ENCODE measurements at places on chromosomes 3 and 15. TPM values are rescaled to one million over a fixed set of nuclear protein-coding genes. Genes with fewer than 3 reads are reported as not detected.

GRCh38 chr15:63063164-63063756, 20.7 kb downstream of the TPM1 start:
- H3K4me3 ChIP-seq: no peak overlapping the region
- peaks cover 3% of the 10 kb centered on the region for H3K4me1 ChIP-seq
- peaks cover 43% of the 10 kb centered on the region for H3K36me3 ChIP-seq

- H3K4me3 ChIP-seq: no peak within 1 kb of the TSS
- H3K27ac ChIP-seq: no peak within 1 kb of the TSS
- peaks cover 3% of the 10 kb centered on the region for H3K4me1 ChIP-seq
- H3K36me3 ChIP-seq: peaks cover 3% of the 10 kb centered on the region
- H3K27me3 ChIP-seq: no peaks in the 10 kb centered on the region
- no peak for DNase-seq
These were observed at the start of gene FSD2 for GRCh38 chr15:82805994-82806406. Gene FSD2, minus strand, starts transcription at chr15:82806069. Its CDS starts 18,679 bp downstream, at chr15:82787390.

- no peak overlapping the region for H3K4me3 ChIP-seq
- no peaks in the 10 kb centered on the region for H3K4me1 ChIP-seq
- no peaks in the 10 kb centered on the region for H3K36me3 ChIP-seq
- H3K27me3 ChIP-seq: no peaks in the 10 kb centered on the region
- H3K27ac ChIP-seq: no peak overlapping the region
These were observed 79.8 kb upstream of the PFN2 start for GRCh38 chr3:150050510-150050909.

DNA sequence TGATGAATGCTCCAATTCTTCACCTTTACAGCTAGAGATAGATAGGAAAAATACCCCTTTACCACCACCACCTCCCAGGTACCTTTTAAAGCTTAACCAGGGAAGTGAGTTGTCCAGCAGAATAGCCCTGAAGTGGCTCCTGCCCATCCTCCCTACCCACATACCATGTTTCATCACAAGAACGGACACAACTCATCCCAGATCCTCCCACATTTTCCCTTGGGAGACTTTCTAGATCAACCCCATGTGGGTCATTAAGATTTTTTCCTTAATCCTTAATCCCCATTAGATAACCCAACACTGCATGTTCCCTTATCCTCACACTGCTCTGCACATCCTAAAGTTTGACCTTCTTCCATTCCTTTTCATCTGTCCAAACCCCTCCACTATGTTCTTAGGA, 69.3 kb downstream of the CHST2 start:
- no peaks in the 10 kb centered on the region for H3K4me1 ChIP-seq
- H3K36me3 ChIP-seq: no peaks in the 10 kb centered on the region
- no peaks in the 10 kb centered on the region for H3K27me3 ChIP-seq
- DNase-seq: no peak

GRCh38 chr3:177710506-177710905, 513.2 kb upstream of the TBL1XR1 start:
- H3K4me3 ChIP-seq: no peak overlapping the region
- no peaks in the 10 kb centered on the region for H3K27me3 ChIP-seq
- no peak overlapping the region for H3K27ac ChIP-seq
- no peaks in the 10 kb centered on the region for H3K4me1 ChIP-seq
- H3K36me3 ChIP-seq: no peaks in the 10 kb centered on the region
- no peak for DNase-seq

DNA sequence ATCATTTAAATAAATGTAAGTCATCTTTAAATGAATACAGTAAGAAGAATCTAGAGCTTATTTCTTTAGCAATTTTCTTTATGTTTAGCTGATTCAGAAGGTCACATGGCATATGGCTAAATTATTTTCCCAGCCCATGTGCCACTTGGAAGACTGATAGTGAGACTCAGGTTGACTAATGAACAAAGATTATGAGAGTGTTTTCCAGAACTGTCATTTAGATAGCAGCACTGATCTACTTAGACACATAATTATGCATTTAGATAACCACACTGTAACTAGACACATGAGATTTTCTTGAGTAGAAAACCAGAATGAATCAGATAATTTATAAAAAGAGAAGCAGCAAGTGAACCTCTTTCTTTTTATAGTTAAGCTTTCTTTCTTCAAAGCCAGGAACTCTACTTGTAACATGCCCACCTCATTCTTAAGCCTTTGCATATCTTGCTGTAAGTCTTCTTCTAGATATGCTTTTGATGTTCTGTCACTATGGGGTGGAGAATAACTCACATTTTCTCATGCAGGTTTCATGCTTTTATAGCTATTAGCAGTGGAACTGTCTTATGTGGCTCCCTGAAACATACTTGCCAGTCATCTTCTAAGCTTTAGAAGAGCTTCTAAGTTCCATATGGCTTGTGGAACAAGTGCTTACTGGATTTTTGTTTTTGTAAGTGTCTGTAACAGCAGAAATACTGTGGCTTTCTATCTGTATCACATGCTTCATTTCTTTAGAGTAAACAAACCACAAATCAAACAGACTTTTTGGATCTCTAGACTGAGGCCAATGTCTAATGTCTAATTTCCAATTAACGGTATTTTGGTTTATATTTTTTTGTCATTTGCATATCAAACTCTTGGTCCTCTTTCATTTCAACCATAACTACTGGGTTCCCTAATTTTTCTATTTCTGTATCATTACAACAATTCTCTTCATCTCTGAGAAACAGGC, 101.4 kb downstream of the LMLN start:
- no peaks in the 10 kb centered on the region for H3K4me1 ChIP-seq
- no peaks in the 10 kb centered on the region for H3K36me3 ChIP-seq
- H3K27me3 ChIP-seq: no peaks in the 10 kb centered on the region
- no peak for DNase-seq
- H3K27ac ChIP-seq: no peak overlapping the region
- no peak overlapping the region for H3K4me3 ChIP-seq

The GPR15 gene
- polyA plus RNA-seq: not detected

GRCh38 chr3:27279123-27279522, 90.1 kb downstream of the NEK10 start:
- H3K27me3 ChIP-seq: no peaks in the 10 kb centered on the region
- H3K4me3 ChIP-seq: no peak overlapping the region
- peak; percentile 35 for DNase-seq

The ACTC1 gene
- polyA plus RNA-seq: 39.0 TPM

- H3K4me3 ChIP-seq: no peak overlapping the region
- no peak overlapping the region for H3K27ac ChIP-seq
- H3K4me1 ChIP-seq: no peaks in the 10 kb centered on the region
- no peaks in the 10 kb centered on the region for H3K27me3 ChIP-seq
These were observed 11.2 kb downstream of the ATP8B4 start for GRCh38 chr15:50107591-50108408.

DNA sequence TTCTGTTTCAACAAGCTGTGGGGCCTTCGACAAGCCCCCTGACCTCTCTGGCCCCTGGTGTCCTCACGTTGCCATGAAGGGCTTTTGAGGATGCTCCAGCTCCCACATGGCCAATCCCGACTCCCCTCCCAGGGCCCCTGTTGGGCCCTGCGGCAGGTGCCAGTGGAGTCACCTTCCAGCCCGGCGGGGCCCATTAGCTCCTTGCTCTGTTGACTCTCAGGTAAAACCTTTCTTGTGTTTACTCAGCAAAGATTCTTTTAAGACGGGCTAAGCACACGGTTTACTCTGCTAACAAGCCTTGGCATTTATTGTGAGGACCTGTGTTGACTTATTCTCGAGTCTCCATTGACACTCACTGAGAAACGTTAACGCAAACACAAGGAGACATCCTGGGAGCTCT, 15.0 kb downstream of the RPLP1 start:
- DNase-seq: no peak
- H3K27ac ChIP-seq: no peak overlapping the region
- H3K4me3 ChIP-seq: no peak overlapping the region
- peaks cover 3% of the 10 kb centered on the region for H3K36me3 ChIP-seq

DNA sequence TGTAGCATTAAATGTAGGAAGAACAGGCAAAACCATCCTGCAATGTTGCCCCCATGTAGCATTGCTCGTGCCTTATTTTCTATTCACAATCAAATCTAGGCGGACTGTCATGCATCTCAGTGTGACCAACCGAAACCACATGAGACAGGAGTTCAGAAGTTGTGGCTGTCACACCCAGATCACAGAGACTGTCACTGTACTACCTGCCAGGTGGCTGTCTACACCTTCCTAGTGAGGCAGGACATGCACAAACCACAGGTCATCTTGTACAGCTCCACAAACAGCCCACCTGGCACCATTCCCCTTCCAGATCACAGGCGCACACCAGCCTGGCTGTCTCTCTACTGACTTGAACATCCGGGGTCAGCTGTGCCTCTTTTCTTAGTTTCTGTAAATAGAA, 392.8 kb downstream of the OCA2 start:
- H3K27ac ChIP-seq: no peak overlapping the region
- DNase-seq: no peak
- H3K27me3 ChIP-seq: no peaks in the 10 kb centered on the region
- no peak overlapping the region for H3K4me3 ChIP-seq

- H3K27ac ChIP-seq: no peak overlapping the region
- DNase-seq: no peak
- no peaks in the 10 kb centered on the region for H3K27me3 ChIP-seq
These were observed 51.1 kb downstream of the CMTM7 start for GRCh38 chr3:32442766-32443165.

GRCh38 chr15:64698823-64699222, 76.6 kb downstream of the RBPMS2 start:
- H3K4me3 ChIP-seq: no peak overlapping the region
- no peak for DNase-seq
- no peaks in the 10 kb centered on the region for H3K27me3 ChIP-seq
- H3K27ac ChIP-seq: peak overlapping the region; percentile 75

DNA sequence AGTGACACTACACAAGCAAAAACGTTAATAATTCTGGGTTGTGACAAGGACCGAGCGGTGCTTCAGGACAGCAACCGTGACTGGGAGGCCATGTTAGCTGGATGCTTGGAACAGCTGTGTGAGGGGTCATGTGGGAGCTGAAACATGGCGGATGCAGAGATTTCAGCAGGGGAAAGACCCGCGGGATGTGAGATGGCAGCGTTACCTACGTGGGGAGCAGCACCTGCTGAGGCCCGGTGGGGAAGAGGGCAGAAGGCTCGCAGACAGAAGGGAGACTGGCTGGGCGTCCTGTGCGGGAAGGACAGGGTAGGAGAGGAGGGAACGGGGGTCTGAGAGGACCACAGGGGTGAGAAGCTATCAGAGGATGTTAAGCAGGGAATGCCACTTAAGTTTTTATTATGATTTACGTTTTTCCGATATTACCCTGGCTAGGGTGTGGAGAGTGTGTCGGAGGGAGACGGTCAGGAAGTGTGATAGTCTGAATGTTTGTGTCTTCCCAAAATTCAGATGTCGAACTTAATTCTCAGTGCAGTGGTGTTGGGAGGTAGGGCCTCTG, 228.8 kb upstream of the LYSMD4 start:
- H3K27me3 ChIP-seq: no peaks in the 10 kb centered on the region
- H3K27ac ChIP-seq: no peak overlapping the region
- H3K4me1 ChIP-seq: no peaks in the 10 kb centered on the region
- no peak overlapping the region for H3K4me3 ChIP-seq
- no peaks in the 10 kb centered on the region for H3K36me3 ChIP-seq

- peak; percentile 92 for DNase-seq
- H3K4me1 ChIP-seq: no peaks in the 10 kb centered on the region
- peak overlapping the region; percentile 76 for H3K27ac ChIP-seq
- H3K36me3 ChIP-seq: no peaks in the 10 kb centered on the region
- H3K4me3 ChIP-seq: peak overlapping the region; percentile 7
- H3K27me3 ChIP-seq: no peaks in the 10 kb centered on the region
These were observed 17.1 kb downstream of the TJP1 start for GRCh38 chr15:29805043-29805707.

- H3K27ac ChIP-seq: no peak overlapping the region
- peaks cover 12% of the 10 kb centered on the region for H3K4me1 ChIP-seq
- no peaks in the 10 kb centered on the region for H3K36me3 ChIP-seq
- no peak for DNase-seq
These were observed 48.6 kb upstream of the CHRNB4 start for GRCh38 chr15:78689626-78690025.

DNA sequence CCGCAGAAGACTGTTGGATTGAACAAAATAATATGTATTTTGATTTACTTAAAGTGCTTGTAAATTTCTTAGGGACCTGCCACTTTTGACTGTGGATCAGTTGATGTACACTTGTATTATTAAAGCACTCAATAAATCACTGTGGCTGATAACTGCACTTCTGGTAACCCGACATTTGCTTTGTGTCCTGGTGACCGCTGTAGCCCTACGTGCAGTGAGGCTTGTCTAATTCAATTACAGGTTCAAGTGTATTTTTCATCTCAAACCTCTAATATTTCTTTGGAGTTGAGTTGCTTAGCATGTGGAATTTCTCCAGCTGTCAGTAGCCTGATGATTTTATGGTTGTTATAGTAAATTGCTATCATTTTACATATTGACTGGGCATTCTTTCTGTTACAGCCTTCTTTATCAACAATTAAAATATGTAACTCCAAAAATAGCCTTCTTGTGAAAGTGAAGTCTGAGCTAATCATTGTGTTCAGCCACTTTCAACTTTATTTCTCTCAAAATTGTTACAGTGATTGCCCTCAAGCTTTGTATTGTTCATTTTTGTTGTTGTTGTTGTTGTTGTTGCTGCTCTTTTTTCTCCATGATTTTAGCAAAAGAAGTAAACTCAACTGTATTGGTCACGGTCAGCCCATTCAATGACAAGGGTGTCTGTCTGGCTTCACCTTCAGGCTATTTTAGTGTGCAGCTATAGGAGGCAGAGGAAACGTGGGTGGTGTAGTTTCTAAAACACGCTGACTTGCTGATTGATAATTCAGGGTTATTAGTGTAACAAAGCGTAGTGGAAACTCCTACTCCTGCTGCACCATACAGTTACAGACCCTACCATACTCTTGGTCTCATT, 215.1 kb upstream of the UBE2E1 start:
- H3K4me3 ChIP-seq: no peak overlapping the region
- H3K4me1 ChIP-seq: no peaks in the 10 kb centered on the region
- no peak overlapping the region for H3K27ac ChIP-seq
- H3K27me3 ChIP-seq: no peaks in the 10 kb centered on the region
- no peak for DNase-seq

The RARB gene
- 11.7 TPM for polyA plus RNA-seq

The TM6SF1 gene
- polyA plus RNA-seq: 12.5 TPM

GRCh38 chr15:28981921-28982320, 96.1 kb downstream of the APBA2 start:
- H3K27ac ChIP-seq: no peak overlapping the region
- H3K36me3 ChIP-seq: no peaks in the 10 kb centered on the region
- no peaks in the 10 kb centered on the region for H3K27me3 ChIP-seq
- H3K4me3 ChIP-seq: no peak overlapping the region
- no peak for DNase-seq

The DUOX2 gene
- 0.08 TPM for polyA plus RNA-seq
